ENCODE measurements at places on chromosomes 7 and 10.

DNA sequence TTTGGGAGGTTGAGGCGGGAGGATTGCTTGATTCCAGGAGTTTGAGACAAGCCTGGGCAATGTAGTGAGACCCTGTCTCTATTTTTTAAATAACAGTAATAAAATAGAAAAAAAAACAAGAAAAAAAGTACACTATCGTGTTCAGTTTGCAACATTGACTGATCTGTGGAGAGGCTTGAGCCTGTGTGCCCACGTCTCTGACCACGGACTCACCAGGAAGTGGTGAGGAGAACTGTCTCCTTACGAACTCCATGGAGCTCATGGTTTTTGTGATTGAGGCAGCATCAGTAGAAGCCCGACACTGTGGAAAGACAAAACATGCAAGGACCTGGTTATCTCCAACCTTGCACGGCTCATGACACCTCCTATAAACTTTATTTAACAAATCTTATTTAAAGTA lies 23.9 kb upstream of the DNAJB6 start:
- no peak for DNase-seq

GRCh38 chr10:83961620-83962019 lies 177.7 kb upstream of the GHITM start:
- no peak for DNase-seq

DNA sequence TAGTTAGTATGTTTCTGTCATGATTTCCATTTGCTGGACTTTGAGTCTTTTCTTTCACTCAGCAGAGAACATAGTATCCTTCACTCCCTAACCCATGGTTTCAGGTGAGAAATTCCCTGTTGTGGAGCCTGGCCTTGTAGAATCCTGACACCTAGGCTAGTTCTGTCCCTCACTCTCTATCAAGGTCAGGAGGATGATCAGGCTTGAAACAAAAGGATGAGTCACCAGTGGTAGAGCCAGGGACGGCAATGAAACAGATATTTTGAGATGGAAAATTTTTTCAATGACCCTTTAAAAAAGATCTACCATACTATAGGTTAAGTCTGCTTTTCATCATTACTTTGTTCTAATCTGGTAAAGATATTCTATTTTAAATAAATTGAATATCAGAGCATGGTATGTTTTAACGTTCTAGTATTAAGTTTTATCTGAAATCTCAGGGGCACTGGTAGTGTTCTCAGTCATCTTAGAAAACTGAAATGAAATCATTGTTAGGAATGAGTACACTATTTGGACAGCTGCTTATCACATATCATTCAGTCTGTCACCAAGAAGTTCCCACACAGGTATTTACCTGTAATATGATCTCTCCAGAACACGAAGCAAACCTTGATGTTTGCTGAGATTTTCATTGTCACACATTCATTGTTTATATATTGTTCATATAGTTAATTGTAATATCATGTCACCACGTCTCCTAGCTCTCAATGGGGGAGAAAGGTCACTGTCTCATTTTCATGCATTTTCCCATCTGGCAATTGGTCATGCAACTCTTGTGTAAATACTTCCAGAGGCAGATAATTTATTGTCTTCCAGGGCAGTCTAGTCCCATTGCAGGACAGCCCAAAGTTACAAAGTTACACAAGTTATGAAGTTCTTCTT lies 299.9 kb upstream of the LRRTM3 start:
- DNase-seq: no peak

DNA sequence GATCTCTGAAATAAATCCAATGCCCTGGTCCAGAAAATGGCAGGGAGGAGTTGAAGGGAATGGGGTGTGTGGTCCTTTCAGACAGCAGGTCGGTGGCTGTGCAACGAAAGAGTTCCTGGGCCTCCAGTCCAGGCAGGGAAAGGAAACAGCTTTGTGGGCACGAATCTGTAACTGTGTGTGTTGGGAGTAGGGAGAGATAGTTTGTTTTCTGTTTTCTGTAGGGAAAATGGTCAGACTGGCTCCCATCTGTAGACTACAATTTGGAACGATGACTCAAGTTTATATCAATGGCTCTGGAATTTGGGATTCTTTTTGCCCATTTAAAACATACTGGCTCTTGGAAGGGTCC lies 2.6 kb upstream of the HOXA9 start:
- DNase-seq: no peak

DNA sequence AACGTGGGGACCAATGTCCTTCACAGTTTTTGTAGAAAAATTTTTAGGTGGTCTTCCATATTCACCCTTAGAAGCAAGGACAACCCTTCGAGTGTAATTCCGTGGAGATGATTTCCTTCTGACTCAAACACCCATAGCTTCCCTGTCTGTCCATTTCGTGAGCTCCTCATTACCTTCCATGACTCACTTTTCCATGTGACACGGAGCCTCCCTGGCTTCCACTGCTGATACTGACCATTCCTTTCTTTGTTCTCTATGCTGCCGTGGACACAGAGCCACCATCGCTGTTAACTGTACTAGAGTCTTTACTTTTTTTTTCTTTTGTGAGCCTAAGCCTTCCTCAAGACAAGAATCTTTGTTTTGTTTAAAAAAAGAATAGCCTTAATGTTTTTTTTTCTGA lies 12.5 kb upstream of the ARMS2 start:
- DNase-seq: no peak

DNA sequence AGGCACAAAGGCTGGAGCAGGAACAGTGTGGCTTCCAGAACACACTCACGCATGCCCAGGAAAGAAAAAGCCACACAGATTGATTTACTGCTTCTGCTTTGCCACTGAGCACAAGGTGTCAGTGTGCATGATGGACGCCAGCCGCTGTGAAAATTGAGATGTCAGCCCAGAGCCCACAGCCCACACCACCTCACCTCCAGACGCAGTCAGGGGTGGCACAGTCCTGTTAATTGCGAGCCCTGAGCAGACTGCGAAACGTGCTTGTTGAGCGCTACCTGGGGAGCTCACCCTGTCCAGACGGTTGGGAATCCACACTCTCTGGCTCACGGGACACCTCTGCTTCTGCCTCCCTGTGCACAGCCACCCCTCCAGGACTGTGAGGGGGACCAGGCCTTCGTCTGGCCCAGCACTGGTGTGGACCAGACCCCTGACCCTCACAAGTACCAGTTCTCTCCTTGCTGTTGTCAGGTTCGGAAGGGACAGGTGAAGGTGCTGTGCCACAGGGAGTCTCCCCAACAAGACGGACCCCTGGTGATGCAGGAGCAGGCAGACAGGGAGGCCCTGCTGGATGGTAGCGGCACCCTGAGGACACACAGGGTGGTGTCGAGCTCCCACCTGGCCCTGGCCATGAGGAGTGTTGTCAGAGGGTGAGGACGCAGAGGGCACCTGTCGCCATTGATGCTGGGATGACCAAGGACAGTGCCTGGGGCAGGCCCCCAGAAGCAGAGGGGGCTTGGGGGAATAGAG lies 15.3 kb downstream of the RASGEF1A start:
- DNase-seq: no peak

GRCh38 chr7:38318803-38319416 lies 45.5 kb upstream of the TARP start:
- peak; percentile 13 for DNase-seq

DNA sequence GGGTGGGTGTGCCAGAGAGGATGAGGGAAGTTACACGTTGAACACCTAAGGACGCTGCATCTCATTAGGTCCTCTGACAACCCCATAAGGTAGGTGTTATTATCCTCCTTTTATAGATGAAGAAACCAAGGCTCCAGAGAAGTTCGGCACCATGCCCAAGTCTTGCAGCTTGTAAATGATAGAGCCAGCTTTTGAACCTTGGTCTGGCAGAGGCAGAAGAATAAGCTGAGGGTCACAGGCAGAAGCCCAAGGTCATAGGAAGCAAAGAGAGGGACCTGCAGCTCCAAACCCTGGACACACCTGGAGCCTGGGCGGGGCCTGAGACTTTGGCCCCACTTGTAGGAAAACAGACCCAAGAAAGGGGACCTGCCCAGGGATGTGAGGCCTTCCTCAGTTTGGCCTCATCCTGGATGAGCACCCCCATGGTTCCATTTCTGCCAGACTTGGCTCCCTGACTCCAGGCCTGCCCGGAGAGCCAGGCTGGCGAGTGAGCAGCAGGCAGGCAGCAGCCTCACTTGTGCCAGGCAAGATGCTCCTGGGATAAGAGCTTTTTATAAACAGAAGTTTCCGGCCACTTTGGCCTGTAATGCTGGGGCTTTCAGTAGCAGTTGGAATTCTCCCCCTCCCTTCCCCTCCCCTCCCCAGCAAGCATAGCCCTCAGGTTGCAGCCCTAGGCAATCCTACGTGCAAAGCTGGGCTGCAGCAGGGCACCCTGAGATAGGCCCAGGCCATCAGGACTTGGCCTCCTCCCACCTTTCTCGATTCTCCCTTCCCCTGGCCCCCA lies 2.4 kb downstream of the KCNH2 start:
- no peak for DNase-seq

DNA sequence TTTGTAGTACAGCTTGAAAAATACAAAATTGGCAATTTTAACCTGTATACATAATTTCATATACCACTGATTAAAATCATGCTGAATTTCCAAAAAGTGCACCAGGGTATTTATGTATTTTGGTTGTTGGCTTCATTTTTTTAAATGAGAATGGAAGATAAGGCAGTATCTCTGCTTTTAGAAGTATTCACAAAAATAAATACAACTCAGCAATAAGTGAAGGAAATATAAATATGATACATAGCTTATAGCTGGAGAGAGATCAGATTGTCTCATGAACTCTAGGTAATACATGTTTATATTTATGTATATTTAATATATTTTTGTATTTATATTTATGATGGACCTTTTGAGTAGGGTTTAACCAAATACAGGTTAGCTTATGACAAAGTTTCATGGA lies 81.0 kb downstream of the KMT2E start:
- no peak for DNase-seq

- peak; percentile 3 for DNase-seq
Measured at GRCh38 chr10:96830511-96831199, 1.4 kb upstream of the LCOR start.

DNA sequence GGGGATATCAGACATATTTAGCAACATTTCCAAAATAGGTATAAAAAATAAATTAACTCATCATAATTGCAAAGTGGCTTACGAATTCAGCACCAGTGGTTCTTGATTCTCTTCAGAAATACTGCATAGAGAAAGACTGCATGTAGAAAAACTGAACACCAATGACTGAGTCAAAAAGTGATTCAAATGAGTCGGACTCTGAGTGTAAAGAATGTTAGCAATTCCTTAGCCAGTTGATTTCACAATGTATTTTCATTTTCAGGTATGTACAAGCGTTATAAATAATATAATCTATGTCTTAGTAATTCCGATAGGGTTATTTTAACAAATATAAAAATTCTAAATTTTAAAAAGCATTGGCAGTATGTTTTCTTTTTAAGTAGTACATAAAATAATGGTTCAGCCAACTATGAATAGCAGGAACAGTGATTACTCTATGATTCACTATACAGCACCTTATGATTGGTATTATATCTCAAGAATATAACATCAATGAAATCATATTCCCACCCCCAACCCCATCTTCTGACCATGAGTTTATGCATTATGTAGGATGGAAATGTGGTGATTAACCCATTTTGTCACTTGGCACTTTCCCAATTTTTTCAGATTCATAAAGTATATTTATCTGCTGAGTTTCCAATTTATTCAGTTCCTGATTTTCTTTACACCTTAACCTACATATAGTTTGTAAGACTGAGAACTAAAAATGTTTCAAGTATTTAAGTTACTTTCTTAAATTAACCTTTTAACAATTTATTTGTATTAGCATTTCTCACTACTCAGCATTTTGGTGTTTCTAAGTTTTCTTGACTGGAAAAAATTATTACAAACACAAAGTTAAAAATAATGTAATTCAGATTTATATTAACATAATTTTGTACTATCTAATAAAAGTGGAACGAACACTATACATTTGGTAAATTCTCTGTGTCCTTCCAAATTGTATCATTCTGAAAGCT lies 33.9 kb downstream of the DNAJC1 start:
- DNase-seq: no peak

- peak; percentile 82 for DNase-seq
Measured at GRCh38 chr10:4770801-4771553, 55.0 kb upstream of the AKR1E2 start.

- no peak for DNase-seq
Measured at GRCh38 chr10:124340033-124340760, 78.5 kb downstream of the OAT start.

DNA sequence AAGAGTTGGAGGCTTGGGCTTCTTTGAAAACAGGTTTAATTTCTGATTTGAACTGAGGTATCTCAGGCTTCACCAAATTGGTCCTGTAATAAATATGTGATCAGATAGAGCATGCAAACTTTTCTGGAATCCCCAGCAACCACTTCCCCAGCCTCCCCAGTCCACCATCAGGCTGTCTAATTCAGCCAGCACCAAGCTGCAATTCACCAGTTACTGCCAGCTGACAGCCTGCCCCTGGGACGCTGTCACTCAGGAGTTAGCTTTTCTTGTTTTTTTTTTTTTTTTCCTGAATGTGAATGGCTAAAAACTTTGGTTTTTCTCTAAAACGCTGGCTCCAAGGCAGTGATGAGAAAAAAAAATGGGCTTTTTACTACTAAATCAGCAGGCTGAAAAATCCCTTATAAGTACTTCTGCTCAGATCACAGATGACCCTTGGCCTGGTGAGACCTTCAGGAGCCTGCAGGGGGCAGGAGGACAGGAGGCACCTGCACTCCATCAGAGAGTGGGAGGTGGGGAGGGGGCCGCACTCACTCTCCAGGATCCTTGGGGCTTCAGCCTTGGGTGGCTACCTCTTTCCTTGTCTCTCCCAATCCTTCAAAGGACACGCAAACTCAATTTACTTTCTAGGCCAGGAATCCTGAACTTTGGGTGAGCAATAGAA lies 349.4 kb downstream of the GATA3 start:
- no peak for DNase-seq

DNA sequence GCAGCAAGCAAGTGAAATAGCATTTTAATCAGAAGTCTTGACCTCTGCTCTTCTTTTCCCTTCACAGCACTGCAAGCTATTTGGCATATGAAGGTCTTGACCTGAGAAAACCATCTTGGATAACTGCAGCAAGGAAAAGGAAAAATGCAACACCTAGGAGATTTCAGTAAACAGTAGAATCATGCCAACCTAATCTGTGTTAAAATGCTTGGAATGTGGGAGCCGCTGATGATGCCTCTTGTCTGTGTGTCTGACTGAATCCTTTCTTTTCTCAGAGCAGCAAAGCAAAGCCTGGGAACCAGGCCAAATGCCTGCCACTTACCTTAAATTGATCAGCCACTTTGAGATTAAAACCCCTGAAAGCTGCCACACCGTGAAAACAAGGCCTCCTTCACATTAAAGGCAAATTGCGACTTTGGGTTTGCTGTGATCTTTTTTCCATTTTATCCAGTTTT lies 80.4 kb upstream of the CDK6 start:
- no peak for DNase-seq

Measured in SW 1271 (cell line).